ENCODE measurements at places on chromosomes 2 and 18.

GRCh38 chr2:1614564-1614963 lies 129.8 kb downstream of the PXDN start:
- DNase-seq, result no peak

- no peak for DNase-seq
These were observed 260.2 kb downstream of the TMX3 start for GRCh38 chr18:68454511-68455228.

- no peak for DNase-seq
These were observed 771.0 kb downstream of the NRXN1 start for GRCh38 chr2:50260886-50261285.

- DNase-seq, result no peak
These were observed 106.9 kb upstream of the CD302 start for GRCh38 chr2:159904959-159905305.

GRCh38 chr2:27627963-27628766 lies 647 bp downstream of the CCDC121 start:
- DNase-seq, result no peak

GRCh38 chr18:41326311-41326710 lies 628.7 kb upstream of the PIK3C3 start:
- no peak for DNase-seq

DNA sequence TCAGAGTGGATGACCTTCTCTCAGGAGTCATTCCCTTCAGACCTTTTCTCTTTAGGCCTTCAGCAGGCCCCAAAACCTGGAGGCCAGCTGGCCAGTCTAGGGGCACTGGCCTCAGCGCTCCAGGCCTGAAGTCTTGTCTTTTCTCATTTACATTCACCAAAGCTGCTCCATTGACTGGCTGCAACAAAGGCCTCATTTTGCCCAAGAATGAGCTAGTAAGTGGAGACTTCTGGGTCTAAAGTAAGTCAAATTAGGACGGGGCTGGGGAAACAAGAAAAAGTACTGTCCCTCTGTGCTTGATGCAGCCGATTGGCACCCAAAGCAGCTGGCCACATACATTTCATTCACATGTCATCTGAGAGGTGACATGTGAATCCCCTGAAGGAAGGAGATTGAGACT lies 83.8 kb upstream of the RIOK3 start:
- DNase-seq, result no peak

- no peak for DNase-seq
These were observed 362.8 kb upstream of the SLC14A2 start for GRCh38 chr18:45252474-45252873.

- DNase-seq, result no peak
These were observed 119.9 kb downstream of the CCBE1 start for GRCh38 chr18:59577386-59577655.

DNA sequence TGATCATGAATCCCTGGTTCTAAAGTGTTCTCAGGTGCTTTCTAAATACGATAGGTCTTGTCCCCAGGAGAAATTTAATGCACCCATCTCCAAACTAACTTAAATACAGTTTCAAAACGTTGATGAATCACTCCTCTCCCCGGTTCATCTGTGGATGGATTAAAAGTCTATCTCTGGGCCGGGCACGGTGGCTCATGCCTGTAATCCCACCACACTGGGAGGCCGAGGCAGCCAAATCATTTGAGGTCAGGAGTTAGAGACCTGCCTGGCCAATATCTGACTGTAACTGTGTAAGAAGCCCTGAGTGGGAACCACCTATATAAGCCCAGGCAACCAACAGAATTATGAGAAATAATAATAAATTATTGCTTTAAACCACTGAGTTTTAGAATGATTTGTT lies 78.7 kb downstream of the LONRF2 start:
- no peak for DNase-seq

DNA sequence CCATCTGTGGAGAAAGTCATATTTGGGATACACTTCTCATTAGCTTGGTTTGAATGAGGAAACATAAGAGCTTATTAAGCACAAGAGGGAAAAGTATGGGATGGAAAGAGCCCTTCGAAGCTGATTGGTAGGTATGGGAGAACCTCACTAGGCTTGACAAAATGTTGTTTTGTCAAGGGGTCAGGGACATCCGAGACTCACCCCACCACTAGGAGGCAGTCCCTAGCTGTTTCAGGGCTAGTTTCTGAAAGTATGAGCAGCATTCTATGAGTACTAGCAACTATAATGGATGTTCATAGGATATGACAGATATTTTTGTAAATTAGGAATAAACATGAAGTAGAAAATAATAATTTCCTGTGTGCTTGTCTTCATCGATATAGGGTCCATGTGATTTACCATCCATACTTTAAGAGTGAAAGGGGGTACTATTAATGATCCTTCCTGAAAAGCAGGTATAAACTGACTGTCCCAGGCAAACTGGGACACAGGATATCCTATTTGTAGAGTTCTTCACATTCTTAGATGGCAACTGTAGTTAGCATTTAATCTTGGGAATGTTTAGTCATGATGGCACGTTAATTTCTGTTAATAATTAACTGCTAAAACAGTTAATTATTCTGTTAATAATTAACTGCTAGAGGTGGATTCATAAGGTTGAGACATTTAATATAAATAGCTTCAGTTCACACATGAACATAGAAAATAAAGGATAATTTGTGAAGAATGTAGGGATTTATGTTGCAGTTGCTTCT lies 28.4 kb downstream of the OTX1 start:
- no peak for DNase-seq

DNA sequence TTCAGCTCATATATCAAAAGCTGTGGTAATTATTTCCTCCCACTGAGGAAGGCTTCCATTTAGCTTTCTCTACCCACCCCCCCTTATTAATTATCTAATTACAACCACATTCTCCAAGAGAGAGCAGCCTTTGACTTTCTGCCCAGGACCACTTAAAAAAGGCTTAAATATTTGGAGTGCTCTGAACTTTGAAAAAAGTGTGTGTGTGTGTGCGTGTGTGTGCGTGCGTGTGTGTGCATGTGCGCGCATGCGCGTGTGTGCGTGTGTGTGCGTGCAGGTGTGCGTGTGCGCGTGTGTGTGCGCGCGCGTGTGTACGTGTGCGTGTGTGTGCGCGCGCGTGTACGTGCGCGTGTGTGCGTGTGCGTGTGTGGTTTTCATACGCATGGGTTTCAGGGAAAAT lies 57.8 kb downstream of the TWIST2 start:
- no peak for DNase-seq

DNA sequence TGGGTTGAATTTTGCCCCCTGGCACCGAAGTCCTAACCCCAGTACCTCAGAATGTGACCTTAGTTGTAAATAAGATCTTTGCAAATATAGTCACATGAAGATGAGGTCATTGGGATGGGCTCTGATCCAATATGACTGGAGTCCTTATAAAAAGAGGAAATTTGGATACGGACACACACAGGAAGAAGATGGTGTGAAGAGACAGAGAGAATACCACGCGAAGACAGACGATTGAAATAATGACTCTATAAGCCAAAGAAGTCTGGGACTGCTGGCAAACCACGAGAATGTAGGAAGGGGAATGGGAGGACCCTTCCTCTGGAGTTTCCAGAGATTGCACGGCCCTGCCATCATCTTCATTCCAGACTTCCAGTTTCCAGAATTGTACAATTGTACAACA lies 98.6 kb downstream of the CPO start:
- no peak for DNase-seq

- no peak for DNase-seq
These were observed 244.2 kb upstream of the RGPD4 start for GRCh38 chr2:107582487-107582886.

DNA sequence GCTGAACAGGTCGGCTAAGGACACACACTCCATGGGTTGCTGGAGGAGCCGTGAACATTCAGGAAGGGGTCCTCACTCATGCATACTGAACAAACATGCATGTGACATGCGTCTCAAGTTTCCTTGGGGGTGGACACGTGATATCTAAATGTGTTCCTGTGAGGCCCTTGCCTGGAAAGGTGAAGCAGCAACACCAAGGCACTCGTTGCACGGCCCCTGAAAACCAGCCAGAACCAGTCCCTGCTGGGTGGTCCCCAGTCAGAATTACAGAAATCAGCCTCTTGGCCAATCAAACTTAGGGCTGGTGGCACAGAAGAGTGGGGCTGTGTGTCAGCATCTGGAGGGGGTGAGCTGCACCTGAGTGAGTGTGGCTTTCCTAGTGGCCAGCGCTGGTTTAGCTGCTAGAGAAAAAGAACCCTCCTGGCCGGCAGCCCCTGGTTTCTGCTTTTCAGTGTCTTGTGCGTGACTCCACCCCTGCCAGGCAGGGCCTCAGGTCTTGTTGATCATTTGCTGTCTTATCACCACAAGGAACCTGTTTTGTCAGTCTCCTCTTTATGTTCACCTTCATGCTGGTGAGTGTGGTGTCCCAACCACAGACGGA lies 3.2 kb upstream of the AQP12B start:
- DNase-seq, result no peak

GRCh38 chr18:25284281-25284680 lies 67.7 kb downstream of the ZNF521 start:
- no peak for DNase-seq

DNA sequence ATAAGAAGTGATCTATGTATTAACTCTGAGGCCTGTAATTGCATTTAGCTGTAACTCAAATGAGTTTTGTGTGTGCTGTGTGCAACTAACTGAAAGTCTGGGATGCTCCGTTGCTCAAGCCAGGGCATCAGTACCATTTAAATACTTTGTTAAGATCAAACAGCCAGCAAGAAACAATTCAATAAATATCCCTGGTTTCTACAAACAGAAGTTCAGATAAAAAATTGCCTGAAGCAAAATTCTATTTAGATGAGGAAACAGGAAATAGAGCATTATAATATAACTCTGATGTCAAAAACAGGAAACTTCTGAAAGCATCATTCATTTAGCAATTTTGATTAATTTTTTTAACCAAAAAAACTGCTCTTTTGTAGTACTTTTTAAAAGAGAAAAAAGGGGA lies 18.9 kb upstream of the SLC38A11 start:
- no peak for DNase-seq

DNA sequence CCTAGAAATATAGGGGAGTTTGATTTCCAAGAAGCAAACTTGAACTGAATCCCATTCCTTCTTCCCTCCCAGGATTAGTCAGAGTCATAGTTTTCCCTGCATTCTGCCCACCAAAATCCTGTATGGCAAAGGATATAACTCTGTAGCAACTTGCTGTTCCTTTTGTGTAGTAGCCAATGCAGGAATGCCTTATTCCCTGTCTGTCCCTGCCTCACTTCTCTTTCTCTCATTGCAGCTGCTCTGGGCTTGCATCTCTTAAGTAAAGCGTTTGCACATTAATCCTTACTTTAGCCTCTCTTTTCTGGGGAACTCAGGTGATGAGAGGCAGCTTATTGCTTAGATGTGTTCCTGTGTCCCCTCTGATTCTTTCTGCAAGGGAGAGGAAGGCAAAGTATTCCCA lies 333.1 kb upstream of the VWC2L start:
- DNase-seq, result no peak

GRCh38 chr2:230498506-230499107 lies 82.6 kb downstream of the SP100 start:
- DNase-seq, result no peak

- DNase-seq, result no peak
These were observed 23.9 kb upstream of the NCOA1 start for GRCh38 chr2:24466871-24467870.

- no peak for DNase-seq
These were observed 85.5 kb downstream of the TGFA start for GRCh38 chr2:70467831-70468779.

GRCh38 chr2:78890935-78891334 lies 134.6 kb upstream of the REG3G start:
- no peak for DNase-seq

DNA sequence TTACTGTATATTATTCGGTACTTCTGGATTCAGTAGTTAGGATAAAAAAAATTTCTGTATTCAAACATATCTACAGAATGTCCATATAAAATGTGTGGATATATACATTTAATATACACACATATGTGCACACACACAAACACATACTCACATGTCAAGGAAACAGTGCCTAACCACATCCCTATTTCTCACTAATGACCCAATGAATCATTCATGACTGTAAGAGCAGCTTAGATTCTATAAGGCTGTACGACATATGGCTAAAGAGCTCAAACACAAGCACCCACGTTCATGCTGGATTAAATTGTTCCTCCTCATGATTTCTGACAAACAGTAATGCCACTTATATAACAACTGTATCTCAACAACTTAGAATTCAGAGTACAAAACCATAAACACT lies 457.3 kb downstream of the ADCYAP1 start:
- no peak for DNase-seq

GRCh38 chr2:85112906-85113625 lies 20.1 kb upstream of the TCF7L1 start:
- no peak for DNase-seq

- DNase-seq, result no peak
These were observed 126.7 kb upstream of the MYCN start for GRCh38 chr2:15813481-15814266.

DNA sequence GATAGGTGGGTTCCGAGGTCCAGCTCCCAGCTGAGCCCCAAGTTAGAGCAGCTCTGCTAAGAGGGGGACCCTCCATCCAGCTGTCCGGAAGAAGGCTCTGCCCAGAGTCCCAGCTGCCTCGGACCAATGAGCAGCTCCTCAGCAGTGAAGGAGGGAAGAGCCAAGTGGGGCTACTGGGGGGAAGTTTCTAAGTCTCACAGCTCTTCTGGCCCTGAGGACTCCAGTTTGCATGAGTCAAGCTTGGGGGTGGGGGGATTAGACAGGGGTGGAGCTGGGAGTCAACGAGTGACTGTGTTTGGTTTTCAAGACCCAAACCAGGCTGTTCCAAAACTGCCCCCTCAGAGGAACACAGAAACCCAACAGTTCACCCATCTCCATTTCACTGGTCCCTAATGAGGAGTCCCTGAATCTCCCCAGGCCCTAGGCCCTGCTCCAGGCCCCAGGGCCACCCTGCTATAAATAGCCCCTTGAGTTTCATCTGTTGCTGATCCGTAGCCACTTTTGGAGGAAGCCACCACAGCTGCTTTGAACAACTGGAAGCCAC lies 100.9 kb downstream of the TNS1 start:
- DNase-seq, result no peak

DNA sequence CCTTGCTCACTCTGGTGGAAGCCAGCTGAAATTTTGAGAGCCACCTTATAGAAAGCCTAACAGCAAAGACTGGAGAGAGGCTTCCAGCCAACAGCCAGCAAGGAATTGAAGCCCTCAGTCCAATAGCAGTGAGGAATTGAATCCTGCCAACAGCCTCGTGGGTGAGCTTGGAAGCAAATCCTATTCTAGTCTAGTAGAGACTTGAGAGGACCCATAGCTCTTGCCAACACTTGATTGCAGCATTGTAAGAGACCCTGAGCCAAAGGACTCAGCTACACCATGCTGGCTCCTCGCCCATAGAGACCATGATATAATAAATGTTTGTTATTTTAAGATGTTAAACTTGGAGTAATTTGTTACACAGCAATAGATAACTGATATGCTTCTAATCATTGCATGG lies 403.0 kb upstream of the TNP1 start:
- DNase-seq, result no peak

GRCh38 chr2:88831792-88832248 lies 140.3 kb downstream of the RPIA start:
- DNase-seq, result peak; percentile 13

GRCh38 chr2:175366815-175367214 lies 185.3 kb upstream of the ATP5MC3 start:
- DNase-seq, result no peak
